ENCODE measurements at places on chromosomes 11 and 22.

DNA sequence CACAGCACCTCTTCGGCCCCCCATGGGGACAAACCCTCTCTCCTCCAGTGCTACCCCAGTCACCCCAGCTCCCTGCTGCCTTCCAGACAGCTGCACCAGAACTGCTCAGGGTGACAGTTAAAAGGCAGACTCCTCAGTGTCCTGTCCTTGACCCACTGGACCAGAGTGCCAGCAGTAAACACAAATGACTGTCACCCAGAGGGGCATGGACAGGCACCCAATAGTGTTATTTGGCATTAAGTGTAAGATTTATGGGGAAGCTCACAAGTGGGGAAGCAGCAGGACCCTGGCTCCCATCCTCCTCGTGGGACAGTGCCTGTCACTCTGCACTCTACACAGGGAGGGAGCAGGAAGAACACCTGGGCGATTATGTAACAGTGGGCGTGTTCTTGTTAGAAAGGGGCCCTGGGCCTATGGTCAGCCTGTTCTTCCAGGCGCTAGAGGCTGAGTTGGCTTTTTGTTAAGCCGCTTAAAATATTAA, 5.0 kb downstream of the RPS19BP1 start:
- DNase-seq, result peak; percentile 92

- peak; percentile 92 for DNase-seq
Observed at GRCh38 chr11:16184588-16184987, 171.8 kb downstream of the SOX6 start.

- DNase-seq, result no peak
Observed at GRCh38 chr22:42281706-42282251, 11.3 kb upstream of the TCF20 start.

DNA sequence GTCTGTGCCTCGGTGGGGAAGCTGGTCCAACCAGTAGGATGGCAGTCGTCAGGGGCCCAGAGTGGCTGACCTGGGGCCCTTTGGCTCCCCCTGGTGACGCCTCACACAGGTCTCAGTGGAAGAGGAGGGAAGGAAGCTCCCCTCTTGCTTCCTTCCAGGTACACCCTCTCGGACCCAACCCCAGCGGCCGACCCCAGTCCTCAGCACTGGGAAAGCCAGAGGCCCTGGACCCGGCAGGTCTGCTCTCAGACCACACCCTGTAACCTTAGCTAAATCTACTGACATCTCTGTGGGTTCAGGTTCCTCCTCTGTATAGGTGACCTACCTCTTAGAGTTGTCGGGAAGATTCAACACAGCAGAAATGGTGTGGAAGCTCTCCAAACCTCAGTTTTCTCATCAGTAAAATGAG, 3.4 kb upstream of the SCUBE1 start:
- DNase-seq, result peak; percentile 69

DNA sequence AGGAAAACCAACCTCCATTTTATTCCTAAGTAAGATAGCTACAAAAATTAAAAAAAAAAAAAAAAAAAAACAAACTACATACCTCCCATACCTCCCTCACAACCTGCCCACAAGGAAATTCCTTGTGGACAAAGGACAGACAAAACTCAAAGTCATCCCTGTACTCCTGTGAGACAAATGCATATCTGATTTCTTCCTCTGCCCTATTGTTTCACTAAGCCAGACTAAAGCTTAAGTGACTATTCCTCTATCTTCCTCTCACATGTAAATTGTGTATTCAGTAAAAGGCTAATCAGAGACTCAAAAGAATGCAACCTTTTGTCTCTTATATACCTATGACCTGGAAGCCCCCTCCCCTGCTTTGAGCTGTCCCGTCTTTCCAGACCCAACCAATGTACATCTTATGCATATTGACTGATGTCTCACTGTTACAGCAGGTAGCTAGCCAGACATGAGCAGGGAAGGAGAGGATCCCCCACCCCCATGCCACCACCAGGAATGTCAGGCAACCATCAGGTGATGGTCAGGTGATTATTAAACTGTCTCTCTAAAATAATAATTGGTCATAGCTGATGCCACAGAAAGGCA, 289.4 kb downstream of the SBF2 start:
- DNase-seq, result no peak

- peak; percentile 76 for DNase-seq
Observed at GRCh38 chr22:40345815-40346184, 500 bp upstream of the ADSL start.

DNA sequence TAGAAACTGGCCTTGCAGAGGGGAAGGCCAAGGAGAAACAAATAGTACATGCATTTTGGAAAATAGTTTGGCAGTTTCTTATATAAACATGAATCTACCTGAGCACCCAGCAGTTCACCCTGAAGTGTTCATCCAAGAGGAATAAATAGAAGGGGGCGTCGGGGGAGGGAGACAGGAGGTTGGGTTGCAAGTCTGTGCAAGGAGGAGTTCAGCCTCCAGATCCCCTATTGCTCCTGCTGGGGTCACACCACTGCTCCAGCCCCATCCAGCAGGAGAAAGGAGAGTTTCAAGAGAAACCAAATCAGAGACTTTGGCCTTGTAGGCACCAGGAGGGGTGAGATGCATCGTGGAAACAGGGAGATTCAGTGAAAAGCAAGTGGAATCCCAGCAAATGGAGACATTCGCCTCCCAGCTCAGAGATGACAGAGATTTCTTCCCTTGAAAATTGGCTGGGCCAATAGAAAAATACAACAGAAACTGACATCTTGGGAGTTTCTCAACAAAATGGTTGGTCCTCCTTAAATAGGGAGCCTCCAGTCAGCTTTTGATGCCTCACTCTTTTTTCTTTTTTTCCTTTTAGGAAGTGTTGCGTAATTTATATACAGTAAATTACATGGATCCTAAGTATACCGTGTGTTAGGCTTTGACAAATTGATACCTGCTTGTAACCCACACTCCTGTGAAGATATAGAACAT, 34.1 kb downstream of the OTOG start:
- no peak for DNase-seq

DNA sequence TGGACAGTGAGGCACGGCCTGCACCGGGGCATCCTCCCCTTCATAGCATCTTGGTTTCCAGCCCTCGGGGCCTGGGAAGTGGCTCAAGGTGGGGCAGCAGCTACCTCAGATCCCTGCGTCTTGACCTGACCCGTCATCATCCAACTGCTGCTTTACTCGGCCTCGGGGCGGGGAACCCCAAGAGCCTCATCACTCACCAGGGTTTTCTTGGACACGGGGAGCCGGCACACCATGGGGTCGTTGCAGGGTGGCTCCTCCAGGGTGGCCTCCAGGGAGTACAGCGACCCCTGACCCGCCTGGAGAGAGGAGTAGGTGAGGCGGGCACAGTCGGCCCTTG, 651 bp downstream of the CTSF start:
- no peak for DNase-seq

DNA sequence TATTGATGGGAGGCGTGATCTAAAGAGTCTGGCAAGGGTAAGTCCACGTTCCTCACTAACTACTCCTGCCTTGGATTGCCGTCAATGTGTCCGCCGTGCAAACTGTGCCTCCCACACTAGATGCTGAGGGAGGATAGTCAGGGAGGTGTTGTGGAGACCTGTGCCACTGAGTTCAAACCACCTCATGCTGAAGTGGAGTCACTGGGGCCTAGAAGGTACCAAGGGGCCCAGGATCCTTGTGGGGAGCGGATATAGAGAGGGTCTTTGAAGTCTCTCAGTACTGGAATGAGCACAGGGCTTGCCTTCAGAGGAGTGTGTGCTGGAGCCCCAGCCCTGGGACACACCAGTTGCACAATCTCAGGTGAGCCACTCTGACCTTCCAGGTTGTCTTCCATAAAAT, 27.1 kb upstream of the TMPRSS4 start:
- DNase-seq, result no peak

DNA sequence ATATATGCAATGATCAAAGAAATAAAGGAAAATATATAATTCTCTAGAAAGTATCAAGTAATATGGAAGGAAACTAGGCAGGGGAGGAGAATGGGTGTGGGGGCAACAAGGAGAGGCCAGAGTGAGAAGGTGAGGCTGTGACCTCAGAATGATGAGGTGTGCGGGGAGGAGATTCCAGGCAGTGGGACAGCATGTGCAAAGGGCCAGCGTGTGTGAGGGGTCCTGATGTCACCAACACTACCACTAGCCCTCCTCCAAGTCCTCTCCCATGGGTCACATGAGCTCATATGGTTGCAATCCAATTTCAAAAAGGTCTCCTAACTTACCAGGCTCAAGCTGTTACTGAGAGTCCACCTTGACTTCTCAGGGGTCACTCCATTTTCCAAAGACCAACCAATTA, 463.9 kb downstream of the MN1 start:
- DNase-seq, result no peak

GRCh38 chr11:115644856-115645255, 140.6 kb upstream of the CADM1 start:
- DNase-seq, result no peak

GRCh38 chr11:59040607-59041006, 45.5 kb upstream of the GLYATL1B start:
- peak; percentile 73 for DNase-seq

- DNase-seq, result no peak
Observed at GRCh38 chr11:116731097-116731761, 41.6 kb downstream of the BUD13 start.

DNA sequence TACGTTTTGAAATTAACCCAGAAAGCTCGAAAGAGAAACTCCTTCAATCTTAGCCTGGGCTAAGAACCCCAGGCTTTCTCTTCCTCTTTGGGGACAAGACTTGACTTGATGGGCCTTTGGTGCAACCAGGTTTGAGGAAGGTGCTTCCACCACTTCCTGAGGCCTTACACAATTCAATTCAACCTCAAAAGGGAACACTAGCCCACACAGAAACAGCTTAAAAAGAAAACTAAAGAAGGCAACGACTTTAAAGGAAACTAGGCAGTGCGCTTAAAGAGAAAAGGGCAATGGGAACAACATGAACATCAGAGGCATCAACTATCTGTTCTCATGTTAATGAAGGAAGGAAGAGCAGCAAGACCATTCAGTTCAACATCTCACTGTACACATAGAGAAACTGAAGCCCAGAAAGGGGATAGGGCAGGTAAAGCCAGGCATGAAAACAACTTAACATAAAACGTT, 24.8 kb downstream of the PAK1 start:
- no peak for DNase-seq

GRCh38 chr22:46660604-46661201, 40.5 kb downstream of the GRAMD4 start:
- DNase-seq, result peak; percentile 95

- no peak for DNase-seq
Observed at GRCh38 chr11:72242141-72242540, 1.8 kb downstream of the PHOX2A start.

- DNase-seq, result peak; percentile 97
Observed at GRCh38 chr22:50507991-50508884, at the start of gene NCAPH2. Gene NCAPH2, plus strand, starts transcription at chr22:50508224. Its CDS starts 114 bp downstream, at chr22:50508338.

GRCh38 chr11:64230985-64231365, 627 bp downstream of the DNAJC4 start:
- peak; percentile 65 for DNase-seq

DNA sequence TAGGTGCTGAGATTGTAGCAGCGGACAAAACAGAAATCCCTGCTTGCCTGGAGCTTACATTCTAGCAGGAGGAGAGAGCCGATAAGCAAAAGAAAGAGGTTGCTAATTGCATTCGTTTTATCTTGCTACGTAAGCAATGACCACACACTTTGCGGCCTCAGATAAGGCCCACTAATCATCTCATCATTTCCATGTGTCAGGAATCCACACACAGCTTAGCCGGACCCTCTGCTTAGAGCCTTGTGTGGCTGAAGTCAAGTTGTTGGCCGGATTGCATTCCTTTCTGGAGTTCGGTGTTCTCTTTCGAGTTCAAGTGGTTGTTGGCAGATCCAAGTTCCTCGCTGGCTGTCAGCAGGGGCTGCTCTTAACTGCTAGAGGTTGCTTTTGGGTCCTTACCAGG, 101.6 kb downstream of the CHST1 start:
- DNase-seq, result no peak

DNA sequence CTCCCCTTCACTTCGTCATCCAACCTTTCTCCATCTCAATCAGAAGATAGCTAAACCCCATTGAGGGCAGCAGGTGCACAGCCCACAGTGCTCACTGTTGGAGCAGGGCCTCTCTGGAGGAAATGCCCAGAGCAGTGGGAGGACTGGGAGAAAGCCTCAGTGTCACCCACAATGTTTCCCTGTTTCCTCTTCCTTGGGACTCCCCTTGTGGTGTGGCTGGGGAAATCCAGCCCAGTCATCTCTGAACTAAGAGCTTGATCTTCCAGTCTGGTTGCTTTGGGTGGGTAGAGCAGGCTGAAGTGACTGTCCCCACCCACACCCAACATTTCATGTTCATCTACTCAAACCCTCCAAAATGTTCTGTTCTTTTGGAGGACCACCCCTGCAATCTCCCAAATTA, 29.8 kb upstream of the EED start:
- DNase-seq, result peak; percentile 28

DNA sequence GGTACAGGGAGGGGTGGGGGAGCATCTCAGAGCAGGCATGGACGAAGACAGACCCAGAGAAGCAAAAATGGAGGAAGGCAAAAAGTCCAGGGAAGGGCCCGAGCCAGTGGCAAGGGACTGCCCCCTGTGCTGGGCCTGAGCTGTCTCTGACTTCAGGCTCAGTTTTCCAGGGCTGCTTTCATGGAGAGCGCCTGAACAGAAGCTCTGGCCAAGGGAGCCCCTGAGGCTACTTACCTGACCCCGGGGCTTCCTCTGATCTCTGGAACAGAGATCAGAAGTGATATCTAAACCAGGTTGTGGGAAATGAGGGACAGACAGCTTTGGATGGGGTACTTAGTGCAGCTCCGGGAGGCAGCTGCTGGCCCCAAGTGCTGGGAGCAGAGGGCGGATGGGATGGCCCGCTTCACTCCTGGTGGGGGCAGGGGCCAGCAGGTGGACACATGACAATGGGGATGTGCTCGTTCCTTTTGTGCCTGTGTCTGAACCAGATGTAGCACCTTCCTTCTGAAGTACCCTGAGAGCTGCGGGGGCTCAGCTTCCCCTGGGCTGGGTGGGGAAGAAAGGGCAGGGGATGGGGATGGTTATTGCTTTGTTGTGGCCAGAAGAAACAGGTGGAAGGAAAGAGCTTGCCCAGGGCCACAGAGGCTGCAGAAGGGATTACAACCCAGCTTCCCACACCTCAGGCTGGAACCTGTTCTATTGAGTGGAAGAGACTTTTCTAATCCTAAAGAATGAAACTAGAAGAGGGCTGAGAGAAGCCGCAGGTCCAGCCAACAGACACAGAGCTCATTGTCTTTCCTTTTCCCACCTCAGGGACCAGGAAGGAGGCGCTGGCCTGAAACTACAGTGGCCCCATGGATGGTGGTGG, 5.7 kb downstream of the LRRC10B start:
- peak; percentile 90 for DNase-seq

- DNase-seq, result peak; percentile 72
Observed at GRCh38 chr11:72584293-72584938, 89.8 kb downstream of the PDE2A start.

- no peak for DNase-seq
Observed at GRCh38 chr22:45758603-45759002, 87.0 kb downstream of the ATXN10 start.

- DNase-seq, result no peak
Observed at GRCh38 chr11:120494595-120494994, 17.0 kb upstream of the GRIK4 start.

All from DMS53 (cell line).